Right ventricle myocardium superior (tissue), 1 donor: ENCODE measurements at places on chromosomes 2 and 18.
A peak's percentile ranks its signal among the peaks of the same experiment; 100 is the strongest.

DNA sequence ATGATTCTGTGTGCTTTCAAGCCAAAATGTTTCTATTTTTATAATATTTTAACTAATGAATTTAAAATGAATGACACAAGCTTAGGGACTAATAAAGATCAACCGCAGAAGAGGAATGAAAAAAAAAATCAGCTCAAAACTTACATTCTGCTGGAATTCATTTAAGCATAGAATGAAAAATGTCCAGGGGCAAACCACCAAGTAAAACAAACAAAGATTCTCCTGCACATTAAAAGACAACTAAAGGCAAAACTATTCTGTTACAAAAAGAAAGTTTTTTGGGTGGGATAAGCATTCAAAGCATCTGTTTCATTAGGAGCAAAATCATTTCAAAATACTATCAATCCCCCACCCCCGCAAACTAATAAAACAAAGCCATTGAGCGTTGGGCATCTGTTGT, 99.3 kb upstream of the SOX11 start:
- DNase-seq, result no peak

DNA sequence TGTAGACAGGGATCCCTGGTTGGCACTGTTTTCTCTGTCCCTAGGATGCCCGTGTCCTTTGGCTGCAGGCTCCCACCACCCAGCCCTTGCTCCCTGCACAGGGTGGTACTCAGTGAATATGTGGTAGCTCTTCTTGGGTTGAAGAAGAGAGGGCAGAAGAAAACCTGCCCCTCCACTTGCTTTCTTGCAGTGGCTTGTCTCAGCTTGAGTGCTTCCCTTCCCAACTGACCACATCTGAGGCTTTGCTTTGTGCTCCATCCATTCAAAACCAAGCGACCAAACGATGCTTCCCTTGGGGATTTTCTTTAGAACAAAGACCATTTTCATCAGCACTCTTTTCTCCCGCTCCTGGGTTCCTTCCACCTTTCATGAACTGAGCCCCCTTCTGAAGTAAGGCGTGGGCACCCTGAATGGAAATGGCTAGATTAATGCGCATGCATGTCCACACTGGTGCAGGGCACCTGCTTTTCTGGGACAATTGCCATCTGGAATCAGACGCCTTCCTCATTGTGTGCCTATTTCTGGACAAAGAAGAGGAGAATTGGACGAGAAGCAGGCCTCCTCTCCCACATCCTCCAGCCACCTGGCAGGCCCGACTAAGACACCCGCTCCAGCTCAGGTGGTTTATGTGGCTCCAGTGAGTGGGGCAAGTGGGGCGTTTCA, 59.1 kb downstream of the ARL4C start:
- no peak for DNase-seq

DNA sequence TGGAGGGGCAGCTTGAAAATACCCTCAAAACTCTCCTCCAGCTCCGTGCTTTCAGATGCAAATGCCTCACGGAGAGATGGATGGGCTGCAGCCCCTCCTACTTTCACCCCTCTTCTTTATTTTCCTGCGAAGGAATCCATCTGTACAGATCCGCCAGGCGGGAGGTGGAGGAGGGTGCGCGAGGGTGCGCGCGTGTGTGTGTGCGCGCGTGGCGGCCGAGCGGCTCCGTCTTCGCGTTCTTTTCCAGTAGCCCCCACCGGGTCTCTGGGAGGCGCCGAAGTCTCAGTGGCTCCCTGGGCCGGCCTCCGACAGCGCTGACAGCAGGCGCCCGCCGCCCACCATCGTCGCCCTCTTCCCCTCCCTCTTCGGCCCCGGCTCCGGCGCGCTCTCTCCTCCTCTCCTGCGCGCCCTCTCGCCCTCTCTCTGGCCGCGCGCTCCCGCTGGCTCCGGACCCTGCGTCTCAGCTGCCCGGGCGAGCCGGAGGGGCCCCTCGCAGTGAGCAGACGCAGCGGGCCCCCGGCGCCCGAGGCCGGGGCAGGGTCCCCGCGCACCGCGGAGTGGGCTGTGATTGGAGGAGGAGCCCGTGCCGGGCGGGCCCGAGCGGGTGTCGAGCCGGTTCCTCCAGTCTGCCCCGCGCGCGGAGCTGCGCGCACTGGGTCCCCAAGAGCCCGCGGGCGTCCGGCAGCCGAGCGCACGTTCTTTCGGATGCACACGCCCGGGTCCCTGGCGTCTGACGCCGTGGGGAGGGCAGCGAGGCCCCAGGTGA, at the start of gene CDH7:
CDH7 (plus strand) TSS at position 624 of the 766 bp plus-strand sequence. CDS start 11,831 bp downstream, outside the sequence.
- DNase-seq, result peak; percentile 35

DNA sequence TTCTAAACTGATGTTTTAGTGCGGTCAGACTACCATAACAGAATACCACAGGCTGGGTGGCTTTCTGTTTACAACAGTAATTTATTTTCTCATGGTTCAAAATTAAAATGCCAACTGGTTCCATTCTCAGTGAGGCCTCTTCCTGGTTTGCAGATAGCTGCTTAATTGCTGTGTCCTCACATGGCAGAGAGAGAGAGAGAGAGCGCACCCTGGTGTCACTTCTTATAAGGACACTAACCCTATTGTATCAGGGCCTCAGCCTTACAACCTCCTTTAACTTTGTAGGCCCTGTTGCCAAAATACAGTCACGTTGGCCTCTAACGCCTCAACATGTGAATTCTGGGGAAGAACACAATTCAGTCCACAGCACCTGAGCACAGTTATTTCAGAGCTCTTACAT, 37.5 kb upstream of the ZNF385B start:
- no peak for DNase-seq

- no peak for DNase-seq
These were observed 3.2 kb downstream of the TBC1D8 start for GRCh38 chr2:101147971-101148370.

DNA sequence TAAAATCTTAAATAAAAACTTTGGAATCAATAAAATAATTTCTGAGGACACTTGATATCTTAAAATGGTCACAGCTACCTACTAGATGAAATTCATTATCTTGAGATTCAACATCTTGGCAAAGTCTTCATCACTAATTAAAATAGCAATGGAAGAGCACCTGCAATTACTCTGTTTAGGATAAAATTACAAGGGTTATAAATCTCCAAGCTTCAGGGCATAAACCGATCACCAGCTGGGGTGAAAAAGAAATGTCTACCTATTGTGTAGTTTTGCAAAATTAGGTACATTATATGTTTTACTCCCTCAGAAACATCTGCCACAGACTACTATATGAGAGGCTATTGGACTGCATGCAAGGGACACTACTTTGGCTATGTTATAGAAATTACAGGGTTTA, 327.1 kb downstream of the CCDC178 start:
- DNase-seq, result no peak

DNA sequence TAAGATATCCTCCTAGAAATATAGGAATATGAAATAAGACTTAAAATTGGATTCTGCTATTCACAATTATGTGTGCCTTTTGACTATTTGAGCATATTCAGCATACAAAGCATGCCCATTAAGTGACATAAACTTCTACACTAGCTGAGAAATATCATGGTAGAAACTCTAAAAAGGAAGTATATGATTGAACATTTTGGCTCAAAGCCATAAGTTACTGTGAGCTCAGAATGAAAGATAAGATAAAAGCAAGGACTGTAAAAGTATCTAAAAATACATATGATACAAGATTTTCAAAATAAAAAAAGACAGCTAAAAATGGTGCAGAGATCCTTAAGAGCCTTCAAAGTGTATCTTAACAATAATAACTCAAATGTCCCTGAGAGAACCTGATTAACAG, 340.5 kb upstream of the SLC39A10 start:
- DNase-seq, result no peak

- peak; percentile 43 for DNase-seq
These were observed 68.7 kb upstream of the PSMD14 start for GRCh38 chr2:161239326-161240109.

DNA sequence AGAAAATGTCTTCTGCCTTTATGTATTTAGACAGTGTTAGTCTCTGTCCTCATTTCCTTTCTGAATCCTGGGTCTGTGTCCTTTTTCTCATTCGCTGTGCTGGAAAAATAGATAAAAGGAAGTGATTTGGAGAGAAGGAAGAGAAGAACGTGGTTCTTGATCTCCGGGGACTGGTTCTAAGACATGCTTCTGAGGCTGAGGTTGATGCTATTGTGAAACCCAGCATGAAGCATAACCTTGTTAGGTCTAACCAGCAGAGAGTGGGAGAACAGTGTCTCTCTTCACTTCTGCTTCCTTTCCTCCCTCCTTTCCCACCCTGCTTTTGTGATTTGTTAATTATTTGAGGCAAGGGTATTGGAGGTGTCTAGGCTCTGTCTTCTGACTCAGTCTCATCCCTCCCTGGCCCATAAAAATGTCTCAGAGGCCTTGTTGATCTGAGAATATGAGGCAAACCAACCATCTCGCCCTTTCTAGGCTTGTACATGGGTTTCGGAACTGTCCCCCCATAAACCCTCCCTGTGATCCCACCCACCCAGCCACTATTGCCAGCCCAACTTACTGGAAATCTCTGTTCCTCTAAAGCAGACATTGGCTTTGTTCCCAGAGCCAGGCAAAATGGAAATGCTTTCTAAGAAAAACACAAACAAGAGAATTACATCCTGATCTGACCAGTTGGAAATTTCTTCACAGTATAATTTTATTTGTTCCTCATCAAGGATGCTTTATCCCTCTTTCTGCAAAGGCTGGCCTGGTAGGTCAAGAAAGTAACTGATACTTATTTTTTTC, 360.6 kb upstream of the TNP1 start:
- no peak for DNase-seq

- no peak for DNase-seq
These were observed 34.0 kb upstream of the MALL start for GRCh38 chr2:110149330-110150220.

GRCh38 chr2:196406-196805, 67.4 kb downstream of the SH3YL1 start:
- DNase-seq, result no peak
